ENCODE measurements at places on chromosomes 7 and 10. TPM values are rescaled to one million over a fixed set of nuclear protein-coding genes. Genes with fewer than 3 reads are reported as not detected.

The HMX3 gene
- total RNA-seq, result not detected

GRCh38 chr7:48887500-48887899 is 36.8 kb upstream of the CDC14C start:
- no peak for DNase-seq

DNA sequence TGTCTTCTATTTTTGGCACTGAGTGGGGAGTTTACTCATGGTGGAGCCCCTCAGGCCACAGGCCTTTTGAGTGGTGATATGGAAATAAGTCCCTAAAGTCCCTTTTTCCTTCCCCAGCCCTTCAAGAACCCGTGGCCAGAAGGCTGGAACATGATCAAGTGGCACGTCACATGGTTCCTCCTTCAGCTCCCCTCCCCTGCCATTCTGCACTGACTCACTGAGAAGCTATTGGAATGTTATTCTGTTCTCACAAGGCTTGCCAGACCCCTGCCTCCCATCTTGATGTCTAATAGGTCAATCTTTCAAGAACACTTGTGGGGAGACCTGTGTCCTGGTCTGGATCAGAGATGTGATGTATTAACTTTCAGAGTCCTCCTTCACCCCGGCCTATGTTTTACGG is 279.8 kb downstream of the SEC23IP start:
- DNase-seq, result no peak

GRCh38 chr7:91557789-91558404 is 293.7 kb downstream of the FZD1 start:
- DNase-seq, result no peak

GRCh38 chr7:22386206-22386858 is 29.4 kb upstream of the RAPGEF5 start:
- no peak for DNase-seq

GRCh38 chr10:96257944-96258343 is 13.4 kb downstream of the BLNK start:
- no peak for DNase-seq

DNA sequence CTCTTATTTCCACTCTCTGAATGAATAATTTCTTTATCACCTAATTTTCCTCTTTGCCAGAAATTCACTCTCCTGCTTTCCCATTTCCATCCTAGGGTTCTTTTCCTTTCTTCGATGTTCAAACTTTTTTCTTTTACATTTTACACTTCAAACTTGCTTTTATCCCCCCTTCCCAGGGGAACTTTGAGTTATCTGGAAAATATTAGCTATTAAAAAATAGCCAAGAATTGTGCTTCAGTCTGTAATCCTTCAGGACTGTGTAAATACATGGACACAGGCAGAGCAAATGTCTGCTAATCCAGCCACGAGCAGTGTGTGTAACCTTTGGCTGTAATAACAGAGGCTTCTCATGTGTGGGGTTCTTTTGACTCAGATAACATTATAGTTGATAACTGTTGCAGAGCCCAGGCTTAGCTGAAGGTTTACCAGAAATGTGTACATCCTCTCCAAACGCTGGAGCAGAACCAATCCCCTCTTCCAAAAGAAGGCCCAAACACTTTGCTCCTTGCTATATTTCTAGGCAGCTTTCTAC is 4.6 kb downstream of the ASB4 start:
- no peak for DNase-seq

DNA sequence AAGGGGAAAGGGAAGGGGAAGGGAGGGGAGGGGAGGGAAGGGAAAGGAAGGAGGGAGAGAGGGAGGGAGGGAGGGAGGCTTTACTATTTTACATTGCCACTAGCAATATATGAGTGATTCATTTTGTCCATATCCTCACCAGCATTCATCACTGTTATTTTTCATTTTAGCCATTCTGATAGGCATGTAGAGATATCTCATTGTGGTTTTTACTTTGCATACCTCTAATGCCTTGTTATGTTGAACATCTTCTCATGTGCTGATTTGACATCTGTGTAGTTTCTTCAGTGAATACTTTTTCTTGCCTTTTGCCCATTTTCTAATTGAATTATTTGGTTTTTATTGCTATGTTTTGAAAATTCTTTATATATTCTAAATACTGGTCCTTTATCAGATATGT is 52.7 kb downstream of the GCC1 start:
- DNase-seq, result no peak

The OR2A7 gene
- 2.0 TPM for total RNA-seq

The TAS2R41 gene
- total RNA-seq, result 0.10 TPM

The INTS15 gene
- 30.7 TPM for total RNA-seq

The GPR85 gene
- total RNA-seq, result not detected

DNA sequence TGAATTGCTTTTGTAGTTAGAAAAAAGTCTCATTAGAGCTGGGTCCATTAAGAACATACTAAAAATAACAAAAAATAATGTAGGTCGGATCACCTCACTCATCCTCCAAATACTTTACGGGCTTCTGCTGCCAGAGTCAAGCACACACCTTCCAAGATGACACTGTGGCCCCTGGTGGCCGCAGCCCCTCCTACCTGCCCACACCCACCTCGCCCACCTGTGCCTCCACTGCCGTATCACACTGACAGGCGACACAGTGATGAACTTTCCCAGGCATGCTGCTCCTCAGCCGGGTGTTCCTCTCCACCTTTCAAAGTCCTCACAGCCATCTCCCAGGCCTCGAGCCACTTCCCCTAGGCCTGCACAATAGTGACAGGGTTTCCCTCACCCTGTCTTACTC is 60.9 kb downstream of the STK17A start:
- no peak for DNase-seq

- DNase-seq, result peak; percentile 65
Observed at GRCh38 chr7:129646369-129647021, 35.0 kb downstream of the NRF1 start.

The C10orf143 gene
- total RNA-seq, result 2.3 TPM

GRCh38 chr7:8442814-8443304 is 9.4 kb downstream of the NXPH1 start:
- DNase-seq, result peak; percentile 93

The SEMA4G gene
- total RNA-seq, result 8.2 TPM

DNA sequence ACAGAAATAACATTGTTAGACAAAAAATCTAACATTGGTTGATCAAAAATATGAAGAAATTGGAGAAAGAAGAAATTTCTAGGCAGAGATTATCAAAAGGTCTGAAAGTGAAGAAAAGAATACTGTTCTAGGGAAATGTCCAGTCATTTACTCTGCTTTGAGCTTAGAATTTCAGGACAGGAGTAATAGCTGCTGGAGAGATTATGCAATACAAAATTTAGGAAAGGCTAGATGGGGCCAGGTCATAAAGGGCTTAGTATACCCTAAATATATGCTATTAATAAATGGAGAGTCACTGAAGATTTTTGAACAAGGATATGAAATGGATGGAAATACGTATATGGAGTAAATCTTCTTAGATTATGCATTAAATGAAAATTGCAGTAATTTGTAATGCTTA is 279.2 kb downstream of the CACNA2D1 start:
- DNase-seq, result no peak

- peak; percentile 46 for DNase-seq
Observed at GRCh38 chr7:756928-757560, 30.0 kb upstream of the PRKAR1B start.

GRCh38 chr10:123637326-123637880 is 28.8 kb upstream of the GPR26 start:
- no peak for DNase-seq

The ZNF727 gene
- not detected for total RNA-seq

- no peak for DNase-seq
Observed at GRCh38 chr10:43867667-43868565, 219.2 kb upstream of the ZNF32 start.

The PSD gene
- 5.2 TPM for total RNA-seq

The TCAF2 gene
- total RNA-seq, result 0.07 TPM

The PBLD gene
- total RNA-seq, result 3.4 TPM

- DNase-seq, result no peak
Observed at GRCh38 chr10:98403812-98404504, 11.0 kb downstream of the PYROXD2 start.

All from H7 (cell line).